Stimulated activated CD4-positive, alpha-beta T cell treated with anti-CD3 and anti-CD28 coated beads, Interleukin-4, amount 100 ng/mL, for 24 hours (primary cell): ENCODE measurements at places on chromosomes 4 and X.

DNA sequence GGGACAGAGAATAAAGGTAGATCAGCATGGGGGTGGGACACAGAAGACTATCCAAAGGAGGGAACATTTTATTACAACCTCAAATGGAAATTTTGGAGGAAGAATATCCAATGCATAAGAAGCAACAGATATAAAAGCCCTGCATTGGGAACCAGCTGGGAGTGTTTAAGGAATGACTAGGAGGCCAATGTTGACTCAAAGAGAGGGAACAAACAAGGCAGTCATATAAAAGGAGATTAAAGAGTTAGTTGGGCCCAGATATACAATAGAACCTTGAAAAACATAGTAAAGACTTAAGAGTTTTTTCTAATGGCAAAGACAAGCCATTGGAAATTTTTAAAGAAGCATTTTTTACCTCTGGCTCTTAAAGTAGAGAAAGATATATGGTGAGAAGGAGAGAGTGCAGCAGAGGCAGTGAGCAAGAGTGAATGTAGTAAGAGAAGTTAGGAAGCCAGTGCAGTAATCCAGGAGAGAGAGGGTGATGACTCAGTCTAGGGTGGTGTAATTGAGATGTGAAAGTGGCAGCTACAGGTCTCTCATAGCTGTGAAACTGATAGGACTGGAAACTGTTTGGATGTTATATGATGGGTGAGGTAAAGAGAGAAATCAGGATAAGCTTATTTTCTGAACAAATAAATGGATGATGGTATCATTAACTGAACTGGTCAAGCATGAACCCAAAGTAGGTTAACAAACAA is 182.2 kb upstream of the ATOH1 start:
- DNase-seq = no peak

GRCh38 chr4:52408471-52408870 is 250.6 kb downstream of the USP46 start:
- DNase-seq = no peak

- DNase-seq = no peak
Measured at GRCh38 chr4:84952004-84952403, 14.5 kb downstream of the WDFY3 start.

- no peak for DNase-seq
Measured at GRCh38 chrX:23493941-23494374, 159.3 kb downstream of the PTCHD1 start.

- no peak for DNase-seq
Measured at GRCh38 chr4:30790123-30790522, 70.0 kb downstream of the PCDH7 start.

DNA sequence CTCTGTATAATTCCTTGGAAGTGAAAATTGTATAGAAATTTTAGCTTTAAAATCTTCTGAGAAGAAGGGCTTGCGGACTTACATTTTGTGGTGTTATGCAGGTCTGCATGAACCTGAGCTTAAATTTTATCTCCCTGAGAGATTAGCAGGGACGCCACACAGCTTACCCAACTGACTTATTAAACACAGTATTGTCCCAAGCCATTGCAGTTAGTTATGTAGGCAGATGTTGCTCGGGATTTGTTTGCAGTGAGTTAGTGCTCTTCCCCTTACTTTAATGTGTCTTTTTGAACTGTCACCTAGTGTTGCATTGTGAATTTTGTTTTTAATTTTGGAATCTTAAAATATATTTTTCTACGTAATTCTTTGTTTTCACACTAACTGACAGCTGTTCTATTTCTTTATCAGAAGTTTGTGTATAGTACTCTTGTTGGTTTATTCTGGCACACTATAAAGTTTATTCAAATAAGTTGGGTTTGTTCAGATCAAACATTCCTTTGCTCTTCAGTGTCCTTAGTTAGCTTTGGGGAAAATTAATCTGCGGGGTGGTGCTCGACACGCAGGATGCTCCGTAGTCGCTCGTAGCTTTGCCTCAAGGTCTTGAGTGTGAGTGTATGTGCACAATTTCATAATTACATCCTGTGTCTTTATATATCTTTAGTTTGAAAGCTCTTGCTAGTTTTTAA is 145.4 kb downstream of the STIM2 start:
- DNase-seq = no peak

DNA sequence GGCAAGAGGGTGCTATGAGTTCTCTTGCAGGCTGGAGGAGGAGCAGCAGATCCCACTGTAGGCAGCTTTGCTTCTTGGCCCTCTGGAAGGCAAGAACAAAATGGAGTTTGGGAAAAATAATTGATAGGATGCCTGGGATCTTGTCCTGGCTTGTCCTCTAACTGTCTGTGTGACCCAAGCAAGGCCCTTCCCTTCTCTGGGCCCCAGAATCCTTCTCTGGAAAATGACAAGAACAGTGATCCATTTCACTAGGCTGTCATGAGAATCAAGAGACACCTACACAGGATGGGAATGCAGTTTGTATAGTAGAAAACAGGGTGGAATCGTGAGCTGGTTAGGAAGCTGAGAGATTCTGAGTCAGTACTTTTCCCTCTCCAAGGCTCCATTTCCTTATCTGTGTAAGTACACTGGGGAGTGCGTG is 133.3 kb downstream of the PJA1 start:
- DNase-seq = no peak

DNA sequence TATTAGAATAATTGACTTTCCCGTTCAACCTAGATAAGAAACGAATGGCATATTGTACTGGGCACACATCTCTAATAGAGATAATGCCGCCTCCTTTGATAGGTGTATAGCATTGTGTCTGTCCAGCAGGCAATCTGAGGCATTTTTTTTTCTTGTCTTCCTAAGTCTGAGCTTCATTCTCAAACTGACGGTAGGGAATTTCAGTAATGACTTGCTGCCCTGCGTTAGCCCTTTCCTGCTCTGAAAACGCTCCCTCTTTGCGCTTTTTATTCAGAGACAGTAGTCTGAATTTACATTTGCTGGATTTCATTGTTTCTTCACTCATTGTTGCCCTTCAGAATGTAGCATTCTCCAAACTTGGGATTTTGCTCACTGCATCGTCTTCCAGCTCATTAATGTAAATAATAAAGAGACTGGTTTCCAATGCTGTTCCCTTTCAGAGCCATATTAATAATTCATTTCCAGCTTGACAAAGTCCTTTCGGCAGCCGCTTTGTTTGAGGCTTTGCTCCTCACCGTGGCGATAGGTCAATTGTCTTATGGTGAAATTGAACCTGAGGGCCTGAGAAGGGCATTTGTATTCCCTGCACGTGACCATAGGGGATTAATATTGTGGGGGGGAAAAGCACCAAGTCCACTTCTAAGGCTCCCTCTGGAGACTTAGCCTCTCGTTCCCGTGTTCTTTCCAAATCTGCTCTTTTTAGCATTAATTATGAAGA is 412.1 kb downstream of the SMARCA1 start:
- no peak for DNase-seq

GRCh38 chr4:109126856-109127255 is 175.6 kb downstream of the COL25A1 start:
- DNase-seq = no peak

DNA sequence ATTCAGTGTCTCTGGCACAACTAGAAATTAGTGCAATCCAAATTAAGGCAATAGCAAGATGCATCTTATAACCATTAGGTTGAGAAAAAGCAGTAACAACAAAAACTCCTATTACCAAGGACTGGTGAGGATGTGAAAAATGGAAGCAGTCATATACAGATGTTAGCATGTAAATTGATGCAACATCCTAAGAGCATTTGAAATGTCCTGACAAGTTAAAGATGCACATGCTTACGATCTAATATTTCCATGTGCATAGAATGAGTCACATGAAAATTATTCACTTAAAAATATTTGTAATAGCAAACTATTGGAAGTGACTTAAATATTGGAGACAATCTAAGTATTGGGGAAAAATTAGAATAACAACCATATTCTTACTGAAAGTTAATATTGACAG is 163.0 kb downstream of the FAM13A start:
- no peak for DNase-seq

DNA sequence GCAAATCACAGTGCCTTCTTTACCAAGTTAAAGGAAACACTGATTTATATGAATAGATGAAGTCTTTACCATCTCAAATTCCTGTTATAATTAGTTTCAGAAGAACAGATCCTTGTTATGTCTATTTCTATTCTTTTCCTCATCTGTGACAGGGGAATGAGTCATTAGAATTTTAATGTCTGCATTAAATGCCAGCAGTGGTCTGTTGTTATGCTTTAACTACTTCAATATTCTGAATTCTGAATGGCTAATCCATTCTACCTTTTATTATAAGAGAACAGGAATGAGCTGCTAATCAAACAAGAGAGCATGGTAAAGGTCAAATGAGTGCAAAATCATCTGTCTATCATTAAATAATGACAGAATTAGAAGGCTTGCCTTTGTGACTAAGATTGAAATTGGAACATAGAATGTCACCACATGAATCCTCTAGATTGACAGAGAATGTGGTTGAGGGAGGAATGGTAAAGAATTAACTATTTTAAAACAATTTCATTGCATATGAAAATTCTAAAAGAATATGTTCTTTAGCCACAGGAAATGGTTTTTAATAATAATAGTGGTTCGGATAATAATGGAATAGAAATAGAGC is 935.5 kb downstream of the ADGRL3 start:
- DNase-seq = no peak

- DNase-seq = peak; percentile 23
Measured at GRCh38 chr4:104490770-104491480, 3.8 kb downstream of the CXXC4 start.

GRCh38 chr4:106172861-106173260 is 143.1 kb downstream of the TBCK start:
- DNase-seq = no peak

- DNase-seq = no peak
Measured at GRCh38 chr4:127558489-127559407, 74.0 kb upstream of the INTU start.

DNA sequence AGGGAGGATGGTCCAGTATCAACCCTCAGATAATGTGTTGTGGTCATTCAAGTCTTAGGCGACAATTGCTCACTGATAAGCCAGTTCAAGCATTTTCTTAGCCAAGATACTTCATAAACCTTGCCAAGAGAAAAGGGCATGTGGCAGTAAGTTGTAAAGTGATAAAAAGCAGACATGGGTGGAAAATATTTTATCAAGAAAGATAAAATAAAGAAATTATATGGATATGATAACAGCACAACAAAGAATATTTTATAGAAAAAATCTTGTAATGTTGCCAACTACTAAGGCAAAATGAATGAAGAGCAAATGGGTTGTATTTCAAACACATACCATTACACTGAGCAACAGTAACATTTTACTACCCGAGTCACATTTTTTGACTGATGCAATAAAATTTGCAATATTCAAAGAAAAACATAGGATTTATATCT is 217.4 kb upstream of the PITX2 start:
- DNase-seq = no peak

DNA sequence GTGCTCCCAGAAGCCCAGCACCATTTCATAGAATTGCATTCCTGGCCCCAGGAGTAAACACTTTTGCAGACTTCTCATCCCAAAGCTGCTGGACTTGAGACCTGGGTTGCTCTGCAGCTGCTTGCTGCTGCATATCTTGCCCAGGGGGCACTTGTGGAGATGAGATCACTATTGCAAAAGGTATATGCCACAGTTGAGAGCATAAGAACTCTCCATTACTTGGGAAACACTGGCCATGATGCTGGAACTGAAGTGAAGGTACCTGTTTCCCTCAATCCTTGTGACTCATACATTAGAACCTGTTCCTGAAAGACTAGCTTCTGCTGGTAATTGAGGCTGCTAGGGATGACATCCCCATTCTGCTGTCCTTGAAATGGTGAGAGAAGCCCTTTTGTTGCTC is 43.1 kb upstream of the WDR1 start:
- no peak for DNase-seq

GRCh38 chrX:12951595-12951975 is 23.3 kb upstream of the TMSB4X start:
- no peak for DNase-seq

DNA sequence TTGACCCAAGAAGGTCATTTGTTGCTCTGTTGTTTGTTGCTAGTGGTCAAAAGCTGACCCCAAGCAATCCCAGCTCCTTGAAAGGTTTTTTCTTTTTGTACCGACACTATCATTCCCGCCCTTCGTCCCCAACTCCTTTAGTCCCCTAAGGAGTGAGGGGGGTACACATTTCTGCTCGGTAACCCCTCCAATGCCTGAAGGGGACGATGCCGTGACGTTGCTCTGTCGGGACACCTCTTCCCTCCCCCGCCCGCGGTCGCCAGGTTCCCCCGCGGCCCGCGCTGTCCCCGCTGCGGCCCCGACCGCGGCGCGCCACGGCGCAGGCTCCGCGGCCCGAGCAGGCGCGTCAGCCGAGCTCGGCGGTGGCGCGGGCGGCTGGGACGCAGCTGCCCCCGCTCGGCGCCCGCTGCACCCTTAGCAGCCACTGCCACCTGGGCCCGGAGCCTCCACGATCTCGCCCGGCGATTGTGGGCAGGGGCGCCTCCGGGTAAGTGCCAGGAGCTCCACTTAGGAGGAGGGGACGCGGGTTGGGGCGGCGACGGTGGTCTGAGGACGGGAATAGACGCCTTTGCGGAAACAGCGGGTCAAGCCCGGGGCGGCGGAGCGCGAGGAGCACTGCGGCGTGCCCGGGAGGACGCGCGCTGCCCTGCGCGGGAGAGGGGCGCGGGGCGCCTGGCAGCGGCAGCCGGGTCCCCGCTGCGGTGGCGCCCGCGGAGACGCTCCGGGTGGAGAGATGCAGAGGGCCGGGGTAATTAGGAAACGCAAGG is at the start of gene GLRB:
Gene GLRB (plus strand): TSS at position 340 of the 767 bp plus-strand sequence. CDS start 1,875 bp downstream, outside the sequence.
- no peak for DNase-seq

DNA sequence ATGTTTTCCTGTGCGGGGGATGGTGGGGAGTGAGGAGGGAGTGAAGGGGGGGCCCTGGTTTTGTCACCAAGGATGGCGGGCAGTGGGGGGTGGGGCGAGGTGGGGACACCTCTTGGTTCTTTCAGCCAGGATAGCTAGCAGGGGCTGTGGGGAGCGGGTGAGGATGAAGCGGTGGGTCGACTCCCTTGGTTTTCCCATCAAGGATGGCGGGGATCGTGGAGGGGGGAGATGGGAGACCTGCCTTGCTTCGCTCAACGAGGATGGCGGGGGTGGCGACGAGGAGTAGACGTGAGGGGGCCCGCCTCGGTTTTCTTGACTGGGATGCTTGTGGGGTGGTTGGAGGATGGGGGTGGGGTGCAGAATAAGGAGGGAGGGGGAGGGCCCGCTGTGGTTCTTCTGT is 643 bp downstream of the FHL1 start:
- no peak for DNase-seq

DNA sequence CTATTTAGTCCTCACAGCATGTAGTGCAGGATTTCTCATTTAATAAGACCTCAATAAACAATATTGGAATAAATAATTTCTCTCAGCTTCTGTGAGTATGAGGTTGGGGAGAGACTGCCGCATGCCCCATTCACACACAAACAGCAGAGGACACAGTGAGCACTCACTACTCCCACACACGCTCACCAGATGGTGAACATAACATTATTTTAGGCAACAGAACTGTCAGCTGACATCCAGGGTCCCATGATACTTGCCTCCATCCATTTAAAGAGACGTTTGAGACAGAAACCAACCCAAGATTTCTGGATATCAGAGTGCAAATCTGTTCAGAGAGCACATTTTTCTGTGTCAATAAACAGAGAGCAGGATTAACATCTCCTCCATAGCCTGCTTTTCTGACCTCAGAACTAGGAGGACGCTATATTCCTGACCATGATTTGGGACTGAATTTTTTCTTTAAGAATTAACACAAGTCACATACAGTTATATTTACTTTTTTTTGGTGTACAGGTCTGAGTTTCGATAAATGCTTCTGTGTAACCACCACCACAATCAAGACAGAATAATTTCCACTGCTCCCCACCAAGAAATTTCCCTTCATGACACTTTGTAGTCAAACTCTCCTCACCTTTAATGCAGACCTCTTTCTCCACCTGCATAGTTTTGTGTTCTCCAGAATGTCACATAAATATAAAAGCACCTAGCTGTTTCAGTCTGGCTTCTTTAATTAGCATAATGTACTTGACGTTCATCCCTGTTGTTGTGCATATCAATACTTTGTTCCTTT is 16.7 kb downstream of the GPRIN3 start:
- no peak for DNase-seq
